ENCODE measurements at places on chromosomes 2 and 18.
A peak's percentile ranks its signal among the peaks of the same experiment; 100 is the strongest.

DNA sequence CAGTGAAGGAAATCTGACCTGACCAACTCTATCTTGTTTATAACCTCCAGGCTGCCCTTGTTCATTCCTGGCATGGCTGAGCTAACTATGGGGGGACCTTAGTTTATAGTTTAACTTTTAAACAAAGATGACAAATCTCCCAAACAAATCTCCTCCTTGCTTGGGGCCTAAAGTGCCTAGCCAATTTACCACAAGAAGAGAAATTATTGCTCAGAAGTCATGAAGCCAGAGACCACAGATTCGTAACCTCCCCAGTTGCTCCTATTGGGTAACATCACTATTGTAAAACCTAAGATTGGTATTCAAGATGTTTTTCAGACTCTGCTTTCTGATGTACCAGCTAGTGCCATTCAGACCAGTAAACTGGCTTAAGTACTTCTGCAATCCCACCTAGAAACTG lies 649.4 kb upstream of the SLC8A1 start:
- no peak for DNase-seq

GRCh38 chr2:15957881-15958713 lies 17.7 kb downstream of the MYCN start:
- no peak for DNase-seq

GRCh38 chr2:12361506-12361905 lies 355.2 kb upstream of the TRIB2 start:
- DNase-seq: no peak

DNA sequence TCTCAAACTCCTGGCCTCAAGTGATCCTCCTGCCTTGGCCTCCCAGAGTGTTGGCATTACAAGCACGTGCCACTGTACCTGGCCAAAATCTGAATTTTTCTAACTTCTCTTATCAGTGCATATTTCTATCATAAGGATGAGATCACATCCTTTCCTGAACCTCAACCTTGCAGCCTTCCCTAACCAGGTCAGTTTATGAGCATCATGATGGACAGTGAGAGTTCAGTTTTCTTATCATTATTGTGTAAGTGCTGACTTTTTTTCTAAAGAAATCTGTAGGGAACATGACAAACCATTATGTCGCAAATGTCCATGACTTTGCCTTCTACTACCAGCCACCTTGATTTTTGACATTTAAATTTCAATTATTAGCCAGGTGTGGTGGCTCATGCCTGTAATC lies 31.5 kb downstream of the MRPL33 start:
- DNase-seq: no peak

- no peak for DNase-seq
Observed at GRCh38 chr2:191800874-191801273, 46.0 kb downstream of the CAVIN2 start.

DNA sequence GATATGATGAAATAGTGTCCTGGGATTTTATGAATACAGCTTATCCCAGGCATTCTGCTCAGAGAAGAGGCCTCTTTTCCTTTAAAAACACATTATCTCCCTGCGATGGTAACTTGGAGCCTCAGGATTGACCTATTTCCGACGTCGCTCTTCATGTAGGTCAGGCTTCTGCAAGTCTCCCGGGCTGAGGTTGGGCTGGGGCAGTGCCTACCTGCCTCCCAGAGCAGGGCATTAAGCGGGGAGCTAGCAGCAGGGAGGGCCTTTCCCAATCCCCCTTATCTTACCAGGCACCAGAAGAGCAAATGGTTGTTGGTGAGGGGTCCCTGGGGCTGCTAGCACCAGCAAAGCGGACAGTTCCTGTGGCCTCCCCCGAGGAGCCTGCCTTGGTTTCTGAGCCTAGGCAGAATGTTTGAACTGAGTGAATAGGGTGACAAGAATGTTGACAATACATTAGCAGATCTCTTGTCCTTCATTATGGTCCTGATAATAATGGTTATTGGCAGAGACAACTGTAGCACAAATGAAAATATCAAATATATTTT lies 60.2 kb downstream of the TRPM8 start:
- DNase-seq: no peak

DNA sequence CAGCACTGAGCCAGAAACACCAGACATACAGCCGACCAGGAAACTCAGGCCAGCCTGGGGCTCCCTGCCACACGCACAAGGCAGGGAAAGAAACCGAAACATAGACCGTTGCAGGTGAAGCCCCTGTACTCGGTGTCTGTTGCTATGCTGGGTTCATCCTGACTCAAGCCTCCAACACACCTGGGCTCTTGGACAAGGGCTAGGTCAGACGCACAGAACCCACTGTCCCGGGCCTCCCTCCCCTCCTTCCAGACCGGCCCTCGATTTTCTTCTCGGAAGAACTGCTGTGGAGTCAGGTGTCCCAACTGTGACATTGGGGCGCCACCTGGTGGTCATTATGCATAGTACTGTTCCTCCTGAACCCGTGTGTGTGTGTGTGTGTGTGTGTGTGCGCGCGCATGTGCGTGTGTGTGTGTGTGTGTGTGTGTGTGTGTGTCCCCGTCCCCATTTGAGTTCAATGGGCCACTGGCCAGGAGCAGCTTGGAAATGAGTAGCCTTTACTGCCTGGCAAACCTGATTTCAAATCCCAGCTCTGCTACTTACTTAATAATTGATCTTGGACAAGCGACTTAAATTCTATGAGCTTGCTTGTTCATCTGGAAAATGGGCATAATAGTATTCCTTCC lies 55.4 kb upstream of the GLI2 start:
- DNase-seq: peak; percentile 82

GRCh38 chr18:48986851-48987761 lies 36.3 kb upstream of the SMAD7 start:
- no peak for DNase-seq

- no peak for DNase-seq
Observed at GRCh38 chr2:227570615-227571014, 28.1 kb upstream of the SCYGR2 start.

GRCh38 chr2:233892793-233893192 lies 24.4 kb upstream of the TRPM8 start:
- no peak for DNase-seq

DNA sequence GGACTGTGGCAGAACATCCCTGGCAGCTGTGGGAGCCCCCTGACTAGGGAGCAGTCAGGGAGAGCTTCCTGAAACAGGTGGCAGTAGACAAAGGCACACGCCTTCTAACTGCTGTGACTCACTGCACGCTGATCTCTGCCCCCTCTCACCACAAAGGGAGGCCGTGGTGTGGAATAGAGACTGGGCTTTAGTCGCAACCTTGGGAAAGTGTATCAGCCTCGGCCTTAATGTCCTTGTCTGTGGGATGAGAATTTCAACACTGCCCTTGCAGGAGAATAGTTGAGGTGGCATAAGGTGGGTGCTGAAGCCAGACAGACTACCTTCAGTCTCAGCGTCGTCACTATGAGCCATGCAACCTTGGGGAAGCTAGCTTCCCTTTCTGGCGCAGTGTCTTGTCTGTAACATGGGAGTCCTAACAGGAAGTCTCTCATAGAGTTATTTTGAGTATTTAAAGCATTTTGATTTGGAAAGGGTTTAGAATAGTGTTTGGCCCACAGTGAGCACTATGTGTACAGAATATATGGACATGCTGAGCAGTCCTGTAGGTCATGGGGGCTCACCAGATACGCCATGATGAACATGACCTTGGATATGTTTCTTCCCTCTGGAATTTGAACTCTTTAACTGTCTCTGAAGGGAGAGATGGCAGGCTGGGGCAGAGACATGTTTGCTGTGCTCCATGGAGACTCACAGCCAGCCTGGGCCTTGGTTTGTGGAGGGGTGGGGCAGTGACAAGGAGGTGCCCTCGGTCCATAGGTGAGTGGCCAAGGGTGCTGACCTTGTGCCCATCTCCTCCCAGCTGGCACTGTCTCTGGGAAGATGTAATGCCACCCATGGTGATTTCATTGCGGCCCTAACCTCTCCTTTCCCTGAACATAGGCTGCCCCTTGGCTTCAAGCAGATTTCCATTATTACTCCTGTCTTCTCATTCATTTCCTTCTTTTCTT lies 29.5 kb upstream of the SMAD7 start:
- DNase-seq: no peak

GRCh38 chr2:3610881-3611505 lies 16.1 kb downstream of the COLEC11 start:
- DNase-seq: no peak

GRCh38 chr2:6312367-6312766 lies 553.3 kb downstream of the CMPK2 start:
- no peak for DNase-seq

DNA sequence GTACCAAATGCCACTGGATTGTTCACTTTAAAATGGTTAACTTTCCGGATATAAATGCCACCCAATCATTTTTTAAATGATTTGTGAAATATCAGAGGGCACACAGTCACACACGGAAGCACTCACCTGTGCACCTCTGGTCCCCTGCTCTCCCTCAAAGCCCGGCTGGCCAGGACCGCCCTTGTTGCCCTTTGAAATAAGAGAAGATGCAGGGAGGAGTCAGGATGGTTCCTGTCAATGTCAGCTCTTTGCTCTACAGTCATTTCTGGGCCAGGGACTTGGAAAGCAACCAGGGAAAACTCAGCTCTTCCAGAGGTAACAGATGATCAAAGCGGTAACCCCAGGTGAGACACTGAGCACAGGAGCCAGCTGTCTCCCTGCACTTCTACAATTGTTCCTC lies 60.7 kb downstream of the COL6A3 start:
- DNase-seq: no peak

DNA sequence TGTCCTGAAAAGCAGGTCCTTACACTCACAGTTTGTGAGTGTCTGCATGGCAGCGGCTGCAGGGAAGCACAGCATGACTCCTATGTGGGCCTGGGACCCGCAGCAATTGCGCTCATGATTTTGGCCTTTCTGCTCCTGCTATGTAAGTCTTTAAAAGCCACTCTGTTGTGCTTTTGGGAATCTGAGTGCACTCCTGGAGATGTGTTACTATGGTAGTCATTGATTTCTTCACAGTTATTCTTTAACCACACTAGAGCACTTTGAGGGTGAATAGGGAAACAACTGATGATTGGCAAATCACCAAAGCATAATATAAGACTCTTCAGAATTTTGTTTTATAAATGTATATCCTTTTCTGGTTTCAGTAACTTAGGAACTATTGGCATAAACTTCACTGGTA lies 40.9 kb downstream of the DSG2 start:
- no peak for DNase-seq

DNA sequence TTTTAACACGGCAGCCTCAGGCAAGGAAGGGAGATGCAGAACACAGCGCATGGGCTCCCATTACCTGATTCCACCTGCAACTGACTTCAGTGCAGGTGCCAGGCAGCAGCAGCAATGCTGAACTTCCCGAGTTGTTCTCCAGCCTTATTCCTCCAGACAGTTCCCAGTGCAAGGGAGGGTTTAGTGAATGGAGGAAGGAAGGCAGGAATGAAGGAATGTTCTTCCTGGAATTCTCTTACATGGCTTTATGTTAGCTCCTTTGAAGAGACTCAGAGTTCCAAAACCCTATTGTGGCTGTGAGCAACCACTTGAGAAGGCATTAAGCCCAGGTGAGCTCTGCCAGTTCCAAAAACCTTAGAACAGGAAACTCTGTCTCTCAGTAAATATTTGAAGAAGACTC lies 45.5 kb downstream of the SERPINB7 start:
- DNase-seq: no peak

GRCh38 chr2:124347209-124347608 lies 322.1 kb downstream of the CNTNAP5 start:
- no peak for DNase-seq

DNA sequence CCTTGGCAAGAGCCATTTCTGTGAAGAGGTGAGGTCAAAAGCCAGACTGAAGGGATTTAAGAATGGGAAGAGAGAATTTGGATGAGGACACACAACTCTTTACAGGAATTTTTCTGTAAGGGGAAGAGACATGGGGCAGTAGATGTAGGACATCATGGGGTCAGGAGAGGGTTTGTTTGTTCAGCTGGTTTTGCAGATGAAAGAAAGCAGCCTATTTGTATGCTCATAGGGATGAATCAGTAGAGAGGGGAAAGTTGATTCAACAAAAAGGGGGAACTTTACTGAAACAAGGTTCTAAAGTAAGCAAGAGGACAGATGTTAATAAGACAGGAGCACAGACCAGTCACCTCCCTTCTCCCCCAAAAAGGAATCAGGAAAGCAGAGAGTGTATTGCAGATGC lies 11.2 kb downstream of the SCG2 start:
- DNase-seq: no peak

DNA sequence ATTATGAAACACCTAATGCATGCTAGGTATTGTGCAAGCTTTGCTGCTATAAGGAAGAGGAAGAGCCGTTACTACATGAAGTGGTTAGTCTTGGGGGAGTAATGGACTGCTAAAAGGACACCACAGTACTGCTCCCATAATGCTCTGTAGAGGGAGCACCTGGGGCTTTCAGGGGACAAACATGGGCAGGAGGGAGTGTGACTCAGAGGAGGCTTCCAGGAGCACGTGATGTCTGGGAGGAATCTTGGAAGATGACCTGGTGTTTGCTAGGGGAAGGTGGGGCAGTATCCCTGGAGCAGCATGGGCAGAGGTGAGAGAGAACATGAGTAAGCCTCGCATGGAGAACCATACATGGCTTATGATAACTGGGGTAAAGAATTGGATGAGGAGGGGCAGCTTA lies 18.8 kb downstream of the MAPK4 start:
- no peak for DNase-seq

GRCh38 chr2:239539083-239539775 lies 138.4 kb upstream of the HDAC4 start:
- no peak for DNase-seq

- DNase-seq: no peak
Observed at GRCh38 chr2:105950521-105951383, 206.0 kb downstream of the NCK2 start.

GRCh38 chr2:239778861-239779558 lies 246.1 kb downstream of the NDUFA10 start:
- DNase-seq: no peak

GRCh38 chr2:46342566-46343315 lies 45.5 kb downstream of the EPAS1 start:
- no peak for DNase-seq

DNA sequence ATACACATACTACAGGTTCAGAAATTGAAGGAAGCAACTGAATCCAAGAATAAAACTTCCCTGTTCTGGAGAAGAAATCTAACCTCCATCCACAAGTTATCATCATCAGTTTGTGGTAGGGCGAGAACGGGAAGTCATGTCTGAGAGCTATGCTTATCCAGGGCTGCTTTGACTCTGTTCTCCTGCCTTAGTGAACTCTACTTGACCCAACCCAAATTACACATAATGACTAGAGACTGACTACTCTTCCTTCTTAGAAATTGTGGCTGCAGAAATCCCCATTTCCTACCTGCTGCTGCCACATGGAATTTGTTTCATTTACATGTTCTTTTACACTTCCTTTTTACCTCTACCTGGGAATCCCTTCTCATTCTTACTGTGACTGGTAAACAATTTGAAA lies 1102.6 kb upstream of the PIK3C3 start:
- no peak for DNase-seq

GRCh38 chr18:35061804-35062203 lies 20.6 kb downstream of the MAPRE2 start:
- DNase-seq: no peak

GRCh38 chr2:213740453-213740852 lies 456.2 kb downstream of the SPAG16 start:
- no peak for DNase-seq

DNA sequence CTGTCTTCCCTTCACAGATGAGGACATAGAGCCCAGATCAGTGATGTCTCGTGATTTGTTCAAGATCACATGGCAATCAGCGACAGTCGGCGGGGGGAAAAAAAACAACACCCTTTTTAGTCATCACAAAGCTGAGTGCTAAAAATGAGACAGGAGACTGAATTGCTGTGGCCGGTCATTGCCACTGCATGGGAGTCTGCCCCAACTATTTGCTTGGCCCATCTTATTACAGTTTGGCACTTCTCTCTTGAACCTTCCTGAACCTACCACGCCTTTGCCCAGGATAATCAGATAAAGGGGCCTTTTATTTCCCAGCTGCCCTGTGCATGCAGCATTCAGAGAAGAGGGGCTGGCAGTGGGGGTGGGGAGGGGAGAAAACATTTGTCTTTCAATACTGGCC lies 42.7 kb downstream of the SETBP1 start:
- no peak for DNase-seq
